NCI-H774 (cell line): ENCODE measurements at places on chromosomes 13 and 19.

GRCh38 chr19:21584537-21584936 is 79.1 kb downstream of the ZNF429 start:
- DNase-seq = no peak

GRCh38 chr13:29676535-29676934 is 81.0 kb upstream of the SLC7A1 start:
- DNase-seq = no peak

DNA sequence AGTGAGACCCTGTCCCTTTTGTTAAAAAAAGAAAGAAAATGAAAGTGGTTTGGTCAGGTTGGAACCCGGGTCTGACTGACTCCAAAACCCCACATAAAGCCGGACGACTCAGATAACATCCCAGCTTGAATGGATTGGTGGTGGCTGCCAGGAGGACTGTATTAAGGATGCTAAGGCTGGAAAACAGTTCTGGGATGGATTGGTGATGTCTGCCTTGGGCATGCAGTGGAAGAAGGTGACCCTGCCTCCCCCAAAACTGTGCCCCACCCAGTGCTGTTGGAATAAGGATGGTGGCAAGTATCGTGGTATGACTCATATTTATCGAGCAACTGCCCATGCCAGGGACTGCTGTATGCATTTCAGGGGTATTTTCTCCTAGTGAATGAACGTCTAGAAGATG is 18.5 kb upstream of the COLGALT1 start:
- no peak for DNase-seq

DNA sequence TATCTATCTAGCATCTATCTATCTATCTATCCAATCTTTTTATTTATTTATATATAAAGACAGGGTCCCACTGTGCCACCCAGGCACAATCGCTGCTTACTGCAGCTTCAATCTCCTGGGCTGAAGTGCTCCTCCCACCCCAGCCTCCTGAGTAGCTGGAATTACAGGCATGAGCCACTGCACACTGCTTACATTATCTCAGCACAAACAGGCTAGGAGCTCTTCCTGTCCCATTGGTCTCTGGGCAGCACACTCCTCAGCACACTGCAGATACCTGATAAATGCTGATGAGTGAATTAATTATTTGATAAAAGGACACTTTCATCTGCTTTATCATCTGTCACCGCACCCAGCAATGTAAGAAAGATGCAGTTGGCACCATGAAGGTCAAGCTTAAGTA is 16.1 kb downstream of the ZNF562 start:
- no peak for DNase-seq

GRCh38 chr13:97539651-97540610 is 106.0 kb downstream of the RAP2A start:
- DNase-seq = no peak

DNA sequence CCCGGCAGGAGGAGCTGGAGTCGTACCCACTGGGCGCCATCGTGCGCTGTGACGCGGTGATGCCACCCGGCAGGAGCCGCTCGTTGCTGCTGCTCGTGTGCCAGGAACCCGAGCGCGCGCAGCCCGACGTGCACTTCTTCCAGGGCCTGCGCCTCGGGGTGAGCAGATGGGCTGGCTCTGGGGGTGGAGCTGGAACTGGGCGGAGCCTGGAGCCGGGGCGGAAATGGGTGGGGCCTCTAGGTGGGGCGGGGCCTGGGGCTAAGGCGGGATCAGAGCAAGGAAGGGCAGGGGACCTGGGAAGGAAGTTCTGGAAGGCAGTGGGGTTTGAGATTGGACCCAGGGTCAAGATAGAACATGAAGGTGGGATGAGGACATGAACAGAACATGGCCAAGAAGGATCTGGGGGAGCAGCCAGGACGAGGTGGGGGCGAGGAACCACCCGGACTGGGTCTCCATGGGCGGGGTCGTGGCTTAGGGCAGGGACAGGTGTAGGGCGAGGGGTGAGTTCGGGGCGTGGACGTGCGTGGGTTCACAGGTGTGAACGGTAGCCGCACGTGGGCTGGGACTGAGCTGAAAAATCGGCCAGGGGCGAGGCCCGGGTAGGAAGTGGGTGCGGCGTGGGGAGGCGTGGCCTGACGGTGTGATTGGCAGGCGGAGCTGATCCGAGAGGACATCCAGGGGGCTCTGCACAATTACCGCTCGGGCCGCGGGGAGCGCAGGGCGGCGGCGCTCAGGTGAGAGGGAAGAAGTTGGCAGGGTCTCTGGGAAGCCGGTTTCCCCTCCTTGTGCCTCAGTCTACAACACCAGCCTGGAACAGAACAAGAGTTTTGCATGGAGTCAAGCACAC is 4.7 kb downstream of the EPS8L1 start:
- peak; percentile 83 for DNase-seq

GRCh38 chr13:106815545-106815944 is 247.6 kb upstream of the ARGLU1 start:
- no peak for DNase-seq

DNA sequence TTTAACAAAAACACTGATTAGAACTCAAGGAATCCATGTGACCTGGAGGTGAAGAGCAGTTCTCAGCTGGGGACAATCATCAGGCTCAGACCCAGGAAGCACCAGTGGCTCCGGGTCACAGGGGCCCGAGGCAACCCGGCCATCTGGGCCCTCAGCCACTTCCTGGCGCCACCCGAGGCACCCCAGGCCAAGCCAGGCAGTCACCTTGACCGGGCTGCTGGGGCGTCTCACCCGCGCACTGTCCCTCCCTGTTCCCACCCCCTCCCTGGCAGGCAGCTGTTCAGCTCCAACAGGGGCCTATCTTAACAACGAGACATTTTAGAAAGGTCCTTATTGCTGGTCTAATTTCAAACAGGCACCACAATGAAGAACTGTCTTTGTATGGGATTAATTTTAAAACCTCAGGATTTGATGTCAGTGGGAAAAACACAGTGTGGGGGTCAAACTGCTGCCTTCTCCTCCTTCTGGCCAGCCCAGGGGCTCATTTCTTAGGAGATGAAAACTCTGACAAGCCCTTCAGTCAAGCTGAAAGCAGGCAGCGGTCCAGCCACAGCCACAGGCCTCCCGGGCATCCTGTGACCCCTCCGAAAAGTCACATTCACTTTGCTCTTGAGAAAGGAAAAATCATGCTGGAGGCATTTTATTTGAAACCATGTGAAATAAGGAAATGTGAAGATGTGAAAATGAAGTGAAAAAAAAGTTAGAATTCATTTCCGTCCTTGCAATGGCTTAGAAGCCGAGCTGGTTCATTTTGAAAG is 83.3 kb downstream of the KCTD15 start:
- DNase-seq = no peak

DNA sequence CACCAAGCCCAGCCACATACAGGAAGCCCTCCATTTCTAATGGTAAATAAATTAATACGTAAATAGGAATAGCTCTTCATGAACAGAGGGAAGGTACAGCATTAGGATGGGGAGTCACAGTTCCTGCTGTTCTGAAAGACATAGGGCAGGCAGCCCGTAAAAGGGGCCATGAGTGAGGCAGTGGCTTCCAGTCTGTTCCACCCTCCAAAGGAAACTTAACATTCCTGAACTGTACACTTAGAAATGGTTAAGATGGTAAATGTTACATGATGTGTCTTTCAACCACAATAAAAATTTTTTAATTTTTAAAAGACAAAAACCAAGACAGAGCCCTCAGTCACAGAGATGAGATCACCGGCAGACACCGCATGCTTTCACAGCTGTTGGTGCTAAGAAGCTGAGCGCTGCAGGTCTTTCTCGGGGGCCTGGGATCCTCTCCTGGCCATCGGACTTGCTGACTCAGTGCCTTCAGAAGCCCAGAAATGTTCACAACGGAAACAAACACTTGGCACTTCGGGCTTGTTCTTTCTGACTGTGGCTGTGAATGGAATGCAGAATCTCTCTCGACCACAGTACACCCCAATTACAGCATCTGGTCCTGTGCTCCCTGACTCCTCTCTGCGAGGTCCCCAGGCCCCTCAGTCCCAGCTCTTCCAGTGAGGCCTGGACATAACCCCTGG is 36.4 kb downstream of the EPS15L1 start:
- no peak for DNase-seq

DNA sequence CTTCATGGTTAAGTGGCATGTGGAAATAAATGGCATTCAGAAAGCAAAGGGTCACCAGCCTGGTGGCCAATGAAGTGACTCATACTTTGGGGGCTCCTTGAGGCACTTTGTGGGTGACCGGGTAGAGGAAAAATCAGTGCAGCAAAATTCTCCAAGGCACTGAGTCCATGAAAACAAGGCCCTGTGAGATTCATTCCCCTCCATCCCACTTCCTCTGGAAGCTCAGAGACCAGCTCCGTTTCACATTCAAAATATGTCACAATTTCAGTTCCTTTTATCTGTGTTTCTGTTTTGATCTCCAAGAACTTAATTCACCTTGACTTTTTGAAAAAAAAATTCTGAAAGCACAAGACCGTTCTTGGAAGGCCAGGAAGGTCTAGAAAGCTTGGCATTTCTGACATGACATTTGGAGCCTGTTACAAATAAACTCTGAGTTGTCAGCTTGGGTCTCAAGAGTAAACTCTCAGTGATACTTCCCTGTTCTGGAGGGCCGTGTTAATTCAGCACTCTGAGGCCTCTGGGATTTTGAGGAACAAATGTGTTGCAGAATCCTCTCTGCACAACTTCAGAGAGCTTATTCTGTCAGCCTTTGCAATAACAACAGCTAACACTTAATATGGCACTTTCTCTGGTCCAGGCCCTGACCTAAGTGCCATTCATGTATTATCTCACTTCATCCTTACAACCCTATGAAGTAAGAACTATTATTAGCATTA is 6.8 kb downstream of the CYSLTR2 start:
- no peak for DNase-seq

- DNase-seq = peak; percentile 23
These were observed 171.8 kb downstream of the STK24 start for GRCh38 chr13:98405107-98405571.

GRCh38 chr13:111483621-111483987 is 163.2 kb downstream of the TEX29 start:
- DNase-seq = no peak

- DNase-seq = no peak
These were observed 20.5 kb upstream of the ALOX5AP start for GRCh38 chr13:30714629-30715371.

GRCh38 chr13:111382877-111383276 is 62.4 kb downstream of the TEX29 start:
- no peak for DNase-seq

DNA sequence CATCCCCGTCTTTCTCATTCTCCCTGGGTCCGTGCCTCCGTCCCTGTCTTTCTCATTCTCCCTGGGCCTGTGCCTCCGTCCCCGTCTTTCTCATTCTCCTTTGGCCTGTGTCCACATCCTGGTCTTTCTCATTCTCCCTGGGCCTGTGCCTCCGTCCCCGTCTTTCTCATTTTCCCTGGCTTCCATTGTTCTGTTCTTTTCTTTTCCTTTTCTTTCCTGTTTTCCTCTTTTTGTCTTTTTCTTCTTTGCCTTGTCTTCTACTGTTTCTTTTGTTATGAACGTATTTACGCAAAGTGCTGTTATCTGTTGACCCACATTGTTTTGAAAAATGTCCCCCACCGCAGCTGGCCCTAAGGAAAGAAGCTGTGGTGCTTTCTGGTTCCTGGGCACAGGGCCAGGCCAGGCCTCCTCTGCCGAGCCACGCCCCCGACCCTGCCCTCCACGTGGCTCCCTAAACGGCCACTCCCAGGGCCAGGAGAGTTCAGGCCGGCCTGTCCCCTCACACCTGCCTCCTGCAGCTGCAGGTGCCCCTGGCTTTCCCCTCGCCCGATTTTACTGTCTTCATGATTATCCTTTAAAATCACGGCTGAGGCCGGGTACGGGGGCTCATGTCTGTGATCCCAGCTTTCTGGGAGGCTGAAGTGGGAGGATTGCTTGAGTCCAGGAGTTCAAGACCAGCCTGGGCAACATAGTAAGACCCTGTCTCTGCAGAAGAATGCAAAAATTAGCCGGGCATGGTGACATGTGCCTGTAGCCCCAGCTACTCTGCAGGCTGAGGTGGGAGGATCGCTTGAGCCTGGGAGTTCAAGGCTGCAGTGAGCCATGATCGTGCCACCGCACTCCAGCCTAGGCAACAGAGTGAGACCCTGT is 14.0 kb upstream of the TMPRSS9 start:
- DNase-seq = peak; percentile 82

DNA sequence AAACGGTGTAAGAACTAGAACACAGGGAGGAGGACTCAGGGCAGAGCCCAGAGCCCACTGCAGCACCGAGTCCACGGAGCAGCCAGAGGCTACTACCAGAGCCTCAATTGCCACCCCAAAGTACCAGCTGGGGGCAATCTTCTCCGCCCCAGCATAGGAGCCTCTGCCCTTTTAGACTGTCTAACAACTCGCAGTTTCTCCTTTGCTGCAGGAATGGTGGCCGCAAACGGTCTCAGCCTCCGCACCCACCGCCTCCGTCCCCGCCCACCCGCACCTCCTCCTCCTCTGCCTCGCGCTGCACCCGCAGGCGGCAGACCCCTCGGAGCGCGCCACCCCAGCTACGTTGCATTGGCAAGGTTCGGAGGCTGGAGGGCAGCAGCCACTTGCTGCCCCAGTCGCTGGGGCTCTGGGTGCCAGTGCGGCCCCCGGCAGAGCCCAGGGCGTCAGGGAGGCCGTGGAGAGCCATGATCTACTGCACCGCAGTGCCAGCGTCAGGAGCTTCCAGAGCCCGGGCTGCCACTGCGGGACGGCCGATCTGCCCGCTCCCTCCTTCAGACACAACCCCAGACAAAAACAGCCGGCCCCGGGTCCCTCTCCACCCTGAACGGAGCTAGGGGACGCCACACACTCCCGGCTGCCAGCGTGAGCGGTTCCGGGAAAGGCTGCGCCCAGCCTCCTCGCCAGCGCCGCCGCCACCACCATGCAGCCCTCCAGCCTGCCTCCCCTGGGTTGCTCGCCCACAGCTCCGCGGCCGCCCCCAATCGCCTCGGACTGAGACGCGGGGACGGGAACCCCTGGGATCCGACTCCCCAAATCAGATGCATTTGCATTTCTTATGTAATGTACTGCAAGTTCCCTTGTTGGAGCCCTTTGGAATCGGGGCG is 1.8 kb downstream of the FGF14 start:
- no peak for DNase-seq

- DNase-seq = no peak
These were observed 8.9 kb upstream of the MYO1F start for GRCh38 chr19:8585894-8586750.

GRCh38 chr19:7657131-7657751 is 11.6 kb upstream of the RETN start:
- DNase-seq = no peak

GRCh38 chr13:105914291-105915036 is 621.0 kb downstream of the EFNB2 start:
- no peak for DNase-seq

DNA sequence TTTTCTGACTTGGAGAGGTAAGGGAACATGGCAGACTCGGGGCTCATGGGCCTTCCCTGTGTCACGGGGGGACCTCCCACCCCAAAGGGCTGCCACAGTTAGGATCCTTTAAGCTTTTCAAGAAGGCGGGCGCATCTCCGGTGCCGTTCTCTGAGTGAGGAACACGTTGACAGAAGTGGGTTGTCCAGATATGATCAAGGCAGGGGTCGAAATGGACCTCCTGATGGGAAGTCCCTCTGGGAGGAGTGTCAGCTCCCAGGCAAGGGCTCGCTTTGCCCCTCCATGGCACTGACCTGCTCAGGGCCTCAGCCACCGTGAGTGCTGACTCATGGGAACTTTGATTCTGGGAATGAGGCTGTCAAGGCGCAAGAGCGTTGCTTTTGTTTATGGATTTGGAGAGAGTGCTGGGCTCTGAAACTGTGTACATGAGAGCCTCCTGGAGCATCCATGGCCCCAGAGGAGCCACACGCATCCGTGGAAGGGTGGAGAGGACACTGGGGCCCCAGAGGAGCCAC is 6.5 kb upstream of the TEX29 start:
- no peak for DNase-seq
